Epithelial cell of alveolus of lung (primary cell): ENCODE measurements at places on chromosomes 3 and 15. TPM values are rescaled to one million over a fixed set of nuclear protein-coding genes. Genes with fewer than 3 reads are reported as not detected.

Gene SLC28A2
- not detected in 2 replicates for total RNA-seq

Gene GCSAM
- not detected in 2 replicates for total RNA-seq

Gene TJP1
- 34.0 and 56.1 TPM in 2 replicates for total RNA-seq

Gene CAND2
- total RNA-seq, result 5.0 and 5.7 TPM in 2 replicates

Gene MEGF11
- total RNA-seq, result not detected in 2 replicates

Gene SELENOK
- 29.1 and 49.4 TPM in 2 replicates for total RNA-seq

Gene SPRED1
- total RNA-seq, result 29.0 and 35.6 TPM in 2 replicates

Gene TLR9
- total RNA-seq, result not detected in 2 replicates

Gene RAMAC
- 15.7 and 24.4 TPM in 2 replicates for total RNA-seq

Gene CGNL1
- 0.39 and 0.88 TPM in 2 replicates for total RNA-seq

Gene MINAR1
- total RNA-seq, result 1.2 and 3.2 TPM in 2 replicates

Gene A4GNT
- total RNA-seq, result not detected in 2 replicates

Gene HRG
- not detected in 2 replicates for total RNA-seq

Gene GCNT3
- not detected in 2 replicates for total RNA-seq

Gene ZBBX
- total RNA-seq, result not detected in 2 replicates

Gene MESP2
- total RNA-seq, result 1.0 and 2.0 TPM in 2 replicates

Gene RYR3
- total RNA-seq, result not detected in 2 replicates

Gene KNG1
- not detected in 2 replicates for total RNA-seq

Gene TMED3
- total RNA-seq, result 166 and 174 TPM in 2 replicates

Gene SNURF
- 1.7 and 9.7 TPM in 2 replicates for total RNA-seq

Gene GABRR3
- total RNA-seq, result not detected in 2 replicates

Gene TMEM158
- total RNA-seq, result 25.3 and 153 TPM in 2 replicates

Gene GMPS
- total RNA-seq, result 57.5 and 57.8 TPM in 2 replicates

Gene SCN10A
- not detected in 2 replicates for total RNA-seq

Gene SMCO1
- not detected in 2 replicates for total RNA-seq

Gene ZNF662
- total RNA-seq, result 1.3 and 3.0 TPM in 2 replicates

Gene MEX3B
- 8.9 and 12.2 TPM in 2 replicates for total RNA-seq

Gene SENP8
- 2.3 and 3.2 TPM in 2 replicates for total RNA-seq
